T-helper 17 cell (primary cell): ENCODE measurements at places on chromosomes 5 and 9.

- no peak for DNase-seq
Observed at GRCh38 chr9:115234094-115234493, 116.1 kb upstream of the TNC start.

GRCh38 chr9:22970434-22970975 lies 523.9 kb downstream of the DMRTA1 start:
- DNase-seq = no peak

DNA sequence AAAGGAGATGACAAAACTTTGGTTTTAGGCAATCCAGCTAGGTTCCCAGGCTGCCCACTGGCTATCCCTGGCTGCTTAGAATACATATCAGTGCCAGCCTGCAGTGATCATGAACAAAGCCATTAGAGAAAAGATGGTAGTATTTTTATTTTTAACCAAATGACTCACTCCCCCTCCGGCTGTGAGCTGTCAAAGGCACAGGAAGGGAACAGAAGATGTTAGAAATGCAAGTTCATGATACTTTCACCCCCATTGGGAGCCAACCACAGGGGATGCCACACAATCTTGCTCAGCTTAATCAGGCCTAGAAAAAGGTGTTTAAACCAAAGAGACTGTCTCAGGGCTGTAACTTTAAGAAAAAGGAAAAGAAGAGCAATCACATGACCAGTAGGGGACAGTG lies 70.3 kb upstream of the ASTN2 start:
- DNase-seq = no peak

DNA sequence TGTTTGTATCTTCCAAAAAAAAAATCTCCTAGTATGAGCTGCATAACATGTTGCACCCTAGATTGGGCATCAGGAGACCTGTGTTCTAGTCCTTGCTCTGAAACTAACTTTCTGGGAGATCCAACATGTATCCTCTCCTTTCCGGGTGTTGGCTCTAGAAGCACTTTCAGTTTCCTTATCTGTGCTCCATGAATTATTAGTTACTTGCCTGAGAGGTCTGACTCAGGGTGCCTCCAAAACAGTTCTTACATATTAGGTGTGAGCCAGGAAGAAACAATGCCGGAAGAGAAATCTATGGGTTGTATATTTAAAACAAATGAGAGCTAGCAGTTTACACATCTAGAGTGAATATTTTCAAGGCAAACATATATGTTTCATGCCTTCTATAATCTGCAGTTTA lies 36.7 kb upstream of the SLC36A2 start:
- no peak for DNase-seq

- DNase-seq = no peak
Observed at GRCh38 chr5:96708600-96708999, 46.4 kb downstream of the CAST start.

- DNase-seq = no peak
Observed at GRCh38 chr9:128898382-128898781, 16.4 kb downstream of the LRRC8A start.

DNA sequence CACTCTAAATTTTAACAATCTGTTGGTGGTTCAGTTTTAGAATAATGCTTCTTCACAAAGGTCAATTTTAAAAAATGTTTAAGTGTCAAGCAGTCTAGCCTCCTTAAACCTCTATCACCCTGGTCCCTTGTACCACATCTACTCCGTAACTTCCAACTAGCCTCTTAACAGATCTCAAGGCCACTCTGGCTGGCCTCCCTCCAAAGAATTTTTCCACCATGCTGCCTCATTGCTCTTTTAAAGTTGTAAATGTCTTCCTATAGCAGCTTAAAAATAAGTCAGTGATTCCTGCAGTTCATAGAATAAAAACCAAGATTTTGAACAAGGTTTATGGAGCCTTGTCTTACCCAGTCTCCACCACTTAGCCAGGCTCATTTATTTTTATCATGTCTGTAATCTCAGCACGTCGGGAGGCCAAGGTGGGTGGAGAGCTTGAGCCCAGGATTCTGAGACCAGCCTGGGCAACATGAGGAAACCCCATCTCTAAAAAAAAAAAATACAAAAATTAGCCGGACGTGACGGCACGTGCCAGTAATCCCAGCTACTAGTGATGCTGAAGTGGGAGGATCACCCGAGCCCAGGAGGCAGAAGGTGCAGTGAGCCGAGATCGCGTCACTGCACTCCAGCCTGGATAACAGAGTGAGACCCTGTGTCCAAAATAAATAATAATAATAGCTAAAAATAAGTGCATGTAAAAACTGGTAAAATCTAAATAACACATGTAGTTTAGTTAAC lies 924.9 kb upstream of the DMAC1 start:
- DNase-seq = no peak

DNA sequence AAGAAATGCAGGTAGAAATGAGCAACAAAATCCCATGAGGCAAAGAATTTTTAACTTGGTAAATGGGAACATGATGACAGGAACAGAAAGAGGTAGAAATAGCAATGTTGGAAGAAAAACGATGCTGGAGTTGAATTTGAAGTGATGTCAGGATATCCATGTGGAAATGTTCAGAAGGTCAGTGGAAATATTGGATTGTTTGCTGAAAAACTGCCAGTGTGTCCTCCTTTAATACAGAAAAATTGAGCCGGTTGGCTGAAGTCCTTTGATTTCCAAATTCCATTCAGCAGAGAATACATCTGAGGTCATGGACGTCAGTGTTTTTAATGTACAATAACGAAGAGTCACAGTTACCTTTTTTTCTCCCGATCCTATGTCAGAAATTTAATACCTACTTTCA lies 110.0 kb upstream of the DMAC1 start:
- no peak for DNase-seq

GRCh38 chr5:146699138-146699537 lies 179.4 kb downstream of the PPP2R2B start:
- no peak for DNase-seq

DNA sequence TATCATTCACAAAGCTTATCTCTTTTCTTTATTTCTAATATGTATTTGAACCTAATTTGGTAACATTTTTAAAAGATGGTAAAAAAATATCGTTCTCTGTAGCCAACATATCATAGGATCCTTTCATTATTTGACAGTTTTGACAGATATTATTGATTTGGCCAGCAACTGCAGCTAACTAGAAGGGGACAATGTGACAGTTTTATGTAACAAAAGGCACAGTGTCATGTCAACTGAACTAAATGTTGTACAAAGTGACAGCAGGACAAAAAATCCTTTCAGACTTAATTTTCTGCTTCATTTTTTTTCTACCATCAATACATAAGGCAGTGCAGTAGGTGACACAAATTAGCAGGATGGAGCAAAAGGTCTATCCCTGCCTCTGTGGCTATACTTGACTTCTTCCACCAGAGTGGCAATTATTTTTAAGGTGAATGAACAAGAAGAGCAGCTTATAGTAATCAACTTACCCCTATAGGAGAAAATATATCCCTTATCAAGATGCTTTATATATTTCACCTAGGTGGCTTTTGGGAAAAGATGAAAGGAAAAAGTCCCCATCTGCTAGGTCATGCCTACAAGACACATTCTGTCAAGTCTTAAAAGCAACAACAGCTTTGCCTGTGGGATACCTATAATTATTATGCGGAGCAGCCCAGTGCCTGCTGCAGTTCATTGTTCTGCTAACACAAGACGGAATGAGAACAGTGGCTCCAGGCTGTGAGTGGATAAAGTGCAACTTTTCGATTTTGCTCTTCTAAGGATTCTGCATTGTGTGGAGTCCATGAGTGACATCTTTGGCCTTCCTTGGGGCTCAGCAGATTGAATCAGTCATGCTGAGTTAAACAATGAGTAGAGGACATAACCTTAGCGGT lies 694.9 kb downstream of the ISL1 start:
- DNase-seq = no peak

GRCh38 chr5:94562327-94562971 lies 56.0 kb downstream of the KIAA0825 start:
- no peak for DNase-seq

GRCh38 chr5:159582756-159583541 lies 252.7 kb upstream of the IL12B start:
- DNase-seq = no peak

GRCh38 chr9:134955801-134956200 lies 38.1 kb upstream of the FCN1 start:
- no peak for DNase-seq

- DNase-seq = no peak
Observed at GRCh38 chr9:524008-524407, 309.3 kb downstream of the DOCK8 start.

DNA sequence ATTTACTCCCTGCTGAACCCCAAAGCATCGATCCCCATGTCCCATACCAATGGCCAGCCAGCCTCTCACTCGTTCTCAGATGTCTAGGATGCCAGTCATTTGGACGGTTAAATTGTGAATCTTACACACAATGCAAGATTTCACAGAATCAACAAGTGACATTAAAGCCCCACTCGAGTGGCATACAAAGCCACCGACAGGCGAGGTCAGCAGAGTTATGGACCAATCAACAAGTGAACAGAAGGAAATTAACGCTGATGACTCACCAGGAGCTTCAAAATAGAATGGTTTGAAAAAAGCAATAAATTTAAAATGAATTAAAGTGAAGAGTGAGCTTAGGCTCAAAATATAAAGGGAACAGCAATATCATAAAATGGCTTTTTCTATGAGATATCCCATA lies 8.2 kb upstream of the RUFY1 start:
- no peak for DNase-seq

GRCh38 chr9:34993502-34994259 lies 4.1 kb downstream of the DNAJB5 start:
- DNase-seq = no peak

GRCh38 chr9:124686918-124687317 lies 84.2 kb downstream of the NR6A1 start:
- no peak for DNase-seq

DNA sequence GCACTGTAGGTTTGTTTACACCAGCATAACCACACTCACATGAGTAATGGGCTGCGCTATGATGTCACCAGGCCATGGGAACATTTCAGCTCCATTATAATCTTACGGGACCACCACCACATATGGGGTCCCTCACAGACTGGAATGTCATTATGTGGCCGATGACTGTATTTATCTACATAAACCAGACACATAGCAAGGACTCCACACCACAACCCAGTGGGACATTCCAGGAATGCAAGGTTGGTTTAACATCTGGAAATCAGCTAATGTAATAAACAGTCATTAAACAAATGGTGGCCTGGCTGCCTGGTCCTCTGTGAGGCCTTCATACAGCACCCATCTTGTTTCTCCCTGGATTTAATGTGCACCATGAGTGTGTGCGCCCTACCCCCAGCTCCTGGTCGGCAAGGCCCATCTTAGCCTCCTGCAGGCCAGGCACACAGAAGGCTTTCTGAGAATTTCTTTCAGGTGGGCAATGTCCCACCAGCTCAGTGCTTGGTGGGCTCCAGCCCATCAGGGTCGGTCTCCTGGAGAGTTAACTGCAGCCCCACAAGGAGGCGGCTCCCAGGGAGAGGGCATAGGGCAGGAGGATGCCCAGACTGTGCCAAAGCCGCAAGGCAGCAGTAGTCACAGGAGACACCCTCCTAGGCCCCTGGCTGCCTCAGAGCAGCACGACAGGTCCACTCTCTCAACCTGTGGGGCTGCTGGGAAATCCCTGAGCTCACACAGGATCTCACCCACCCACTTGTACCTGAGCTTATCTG lies 35.9 kb upstream of the SARDH start:
- no peak for DNase-seq

- no peak for DNase-seq
Observed at GRCh38 chr5:175059687-175060211, 335.4 kb downstream of the MSX2 start.

- no peak for DNase-seq
Observed at GRCh38 chr5:128778474-128778873, 186.8 kb upstream of the SLC27A6 start.
